ENCODE measurements at places on chromosomes 3 and 15.

GRCh38 chr3:5140230-5140621, 18.1 kb downstream of the ARL8B start:
- no peak for DNase-seq

DNA sequence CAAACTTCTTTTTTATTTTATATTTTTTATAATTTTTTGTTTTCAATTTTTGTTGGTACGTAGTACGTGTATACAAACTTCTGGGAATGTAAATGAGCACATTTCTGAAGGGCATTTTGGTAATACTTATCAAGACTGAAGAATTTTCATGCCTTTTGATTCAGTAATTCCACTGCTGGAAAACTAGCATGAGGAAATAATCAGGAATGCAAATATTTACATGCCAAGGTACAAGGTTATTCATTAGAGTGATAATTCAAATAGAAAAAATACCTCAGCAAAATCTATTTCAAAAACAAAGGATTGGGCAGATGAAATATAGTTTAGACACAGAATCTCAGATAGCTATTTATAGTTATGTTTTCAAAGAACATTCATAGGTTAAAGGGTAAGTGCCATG, 128.7 kb downstream of the DMXL2 start:
- no peak for DNase-seq

DNA sequence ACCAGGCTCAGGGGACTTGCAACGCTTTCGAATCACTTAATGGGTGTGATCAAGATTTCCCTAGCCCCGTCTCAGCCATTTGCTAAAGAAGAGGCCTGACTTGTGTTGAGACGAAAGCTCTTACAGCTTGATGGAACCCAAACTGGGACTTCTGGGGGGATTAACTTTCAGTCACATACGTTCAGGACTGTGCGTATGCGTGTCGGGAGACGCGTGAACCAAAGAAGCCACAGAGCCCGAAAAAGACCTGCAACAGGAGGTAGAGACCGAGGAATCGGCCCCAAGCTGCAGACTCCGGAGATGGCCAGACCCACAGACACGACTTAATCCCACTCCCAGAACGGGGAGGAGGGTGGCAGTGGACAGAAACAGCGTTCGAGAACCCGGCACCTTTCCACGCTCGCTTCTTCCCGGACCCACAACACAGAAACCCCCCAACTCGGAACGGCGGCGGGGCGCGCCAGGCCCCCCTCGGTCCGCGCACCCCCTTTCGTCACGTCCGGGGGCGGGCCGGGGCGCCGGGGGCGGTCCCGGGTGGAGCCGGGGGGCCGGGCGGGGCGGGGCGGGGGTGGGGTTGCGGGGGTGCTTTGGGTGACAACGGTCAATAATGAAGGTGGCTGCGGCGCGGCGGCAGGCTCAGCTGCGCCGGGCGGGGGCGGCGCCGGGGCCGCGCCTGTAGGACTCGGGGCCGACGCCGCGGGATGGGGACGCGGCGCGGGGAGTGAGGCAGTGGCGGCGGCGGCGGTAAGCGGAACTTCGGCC, at the start of gene ATP11B:
TSS of gene ATP11B (plus strand) at position 604 of the 762 bp plus-strand sequence. CDS start 256 bp downstream, outside the sequence.
- DNase-seq: peak; percentile 77

DNA sequence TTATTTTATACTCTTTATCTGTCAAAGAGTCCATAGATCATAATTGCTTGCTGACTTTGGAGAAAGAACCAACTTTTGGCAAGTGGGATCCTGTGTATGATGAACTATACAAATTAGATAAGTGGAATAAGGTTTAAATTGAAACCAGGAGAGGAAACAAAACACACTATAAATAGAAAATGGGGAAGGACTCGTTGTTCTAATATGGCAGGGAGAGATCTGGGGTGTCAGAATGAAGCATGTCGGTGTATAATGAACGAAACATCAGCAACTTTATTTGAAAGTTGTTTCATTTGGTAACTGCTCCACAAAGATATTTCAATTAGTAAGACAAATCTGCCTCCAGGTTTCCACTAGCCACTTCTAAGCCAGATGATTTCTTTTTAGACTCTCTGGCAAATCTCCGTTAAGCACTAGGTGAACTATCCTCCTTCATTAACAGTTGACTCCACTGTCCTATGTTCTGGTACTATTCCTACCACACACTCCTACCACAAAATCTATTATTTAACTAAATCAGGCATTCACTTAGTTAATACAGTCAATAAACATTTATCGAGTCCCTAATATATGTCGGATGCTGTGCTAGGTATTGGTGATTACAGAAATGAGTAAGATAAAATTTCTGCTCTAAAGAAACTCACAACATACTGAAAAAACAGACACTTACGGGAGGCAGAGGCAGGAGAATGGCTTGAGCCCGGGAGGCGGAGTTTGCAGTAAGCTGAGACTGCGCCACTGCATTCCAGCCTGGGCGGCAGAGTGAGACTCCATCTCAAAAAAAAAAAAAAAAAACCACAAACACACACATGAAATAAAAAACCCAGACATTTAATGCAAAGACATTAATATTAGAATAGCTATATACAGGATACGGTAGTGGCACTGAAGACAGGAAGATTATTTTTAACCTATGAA, 20.1 kb downstream of the SLC15A2 start:
- DNase-seq: no peak

GRCh38 chr3:143314251-143315093, 194.9 kb downstream of the CHST2 start:
- no peak for DNase-seq

DNA sequence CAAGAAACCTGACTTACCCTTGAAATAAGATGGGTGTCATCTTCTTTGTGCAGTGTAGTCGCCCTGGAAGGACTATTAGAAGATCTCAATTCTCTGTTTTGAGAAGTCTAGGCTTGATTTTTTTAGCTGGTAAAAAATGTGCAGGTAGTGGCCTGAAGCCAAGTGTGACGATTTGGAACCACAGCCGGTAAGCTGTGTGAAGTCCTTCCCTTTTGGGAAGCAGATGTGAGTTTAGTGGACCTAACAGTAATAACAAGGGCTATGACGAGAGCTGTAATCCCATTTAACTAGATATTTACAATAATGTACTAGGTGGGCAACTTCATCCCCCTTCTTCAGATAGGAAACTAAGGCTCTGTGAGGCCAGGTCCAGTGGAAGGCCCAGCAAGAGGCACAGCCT, 81.7 kb upstream of the MYZAP start:
- no peak for DNase-seq

DNA sequence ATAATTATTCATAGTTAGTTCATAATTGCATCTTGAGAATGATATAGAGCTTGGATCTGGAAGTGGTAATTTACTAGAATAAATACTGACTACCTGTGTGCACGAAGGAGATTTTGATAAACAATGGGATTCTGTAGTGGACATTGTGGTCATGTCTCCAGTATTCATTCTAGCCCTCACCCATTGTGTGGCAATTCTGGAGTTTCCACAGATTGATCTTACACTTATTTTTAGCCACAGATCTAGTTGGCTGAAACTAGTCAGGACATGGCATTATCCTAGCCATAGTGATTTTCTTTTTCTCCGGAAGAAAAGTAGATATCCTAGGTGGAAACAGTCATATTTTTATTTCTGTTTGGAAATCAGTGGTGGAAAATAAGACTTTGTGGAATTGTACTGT, 833.1 kb downstream of the NAALADL2 start:
- no peak for DNase-seq

DNA sequence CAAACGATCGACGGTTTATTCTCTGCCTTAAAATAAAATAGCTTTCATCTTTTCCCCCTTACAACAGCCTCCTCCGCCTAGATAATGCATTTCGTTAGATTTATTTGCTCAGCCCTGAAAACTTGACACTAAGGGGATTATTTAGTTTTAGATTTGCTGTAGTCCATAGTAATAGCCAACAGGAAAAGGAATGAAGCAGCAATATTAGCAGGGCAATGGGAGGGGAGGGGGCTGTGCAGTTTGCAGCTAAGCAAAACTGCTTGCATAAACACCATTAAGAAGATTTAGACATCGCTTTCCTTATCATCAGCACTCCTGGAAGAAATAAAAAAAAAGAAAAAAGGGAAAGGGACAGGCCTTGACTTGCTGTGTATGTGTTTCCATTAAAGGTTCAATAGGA, 286.5 kb upstream of the SOX14 start:
- DNase-seq: no peak
